ENCODE measurements at places on chromosomes 2 and 18. TPM values are rescaled to one million over a fixed set of nuclear protein-coding genes. Genes with fewer than 3 reads are reported as not detected.

GRCh38 chr18:55237660-55238059 lies 278.4 kb upstream of the CCDC68 start:
- DNase-seq, result no peak

- DNase-seq, result no peak
Measured at GRCh38 chr18:38243291-38243690, 677.7 kb upstream of the CELF4 start.

DNA sequence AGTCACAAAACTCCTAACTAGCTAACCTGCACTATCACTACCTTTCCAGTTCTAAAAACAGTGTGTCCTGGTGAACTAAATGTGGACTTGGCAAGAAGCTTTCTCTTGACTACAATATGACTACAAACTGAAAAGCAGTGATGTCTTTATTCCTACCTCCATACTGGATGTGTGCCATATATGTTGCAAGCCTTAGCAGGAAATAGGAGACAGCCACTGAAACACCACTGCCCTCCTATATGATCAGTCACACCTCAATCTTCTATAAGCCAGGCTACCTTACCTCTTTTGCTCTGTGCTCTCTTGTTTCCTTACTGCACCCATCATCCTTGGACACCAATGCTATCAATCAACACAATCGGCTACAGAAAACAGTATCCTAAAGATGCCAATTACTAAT lies 34.1 kb downstream of the SS18 start:
- DNase-seq, result no peak

GRCh38 chr2:181165199-181165868 lies 184.9 kb downstream of the UBE2E3 start:
- no peak for DNase-seq

DNA sequence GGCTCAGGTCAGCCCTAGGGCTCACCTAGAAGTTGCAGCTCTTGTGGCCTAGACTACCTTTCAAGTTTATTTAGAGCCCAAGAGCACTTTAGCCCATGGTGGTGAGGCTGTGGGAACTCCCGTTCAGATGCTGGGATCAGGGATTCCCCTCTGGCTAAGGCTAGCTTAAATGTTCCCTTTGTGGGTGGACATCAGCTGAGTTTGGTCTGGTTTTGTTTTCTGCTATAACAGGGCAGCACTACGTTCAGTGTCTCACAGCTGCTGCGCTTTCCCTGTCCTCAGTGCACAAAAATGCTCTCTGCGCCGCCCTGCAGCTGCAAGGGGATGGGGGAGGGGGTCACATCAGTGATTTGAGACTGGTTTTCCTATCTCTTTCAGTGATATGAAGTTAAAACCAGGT lies 170.5 kb upstream of the KCNJ3 start:
- DNase-seq, result no peak

- peak; percentile 45 for DNase-seq
Measured at GRCh38 chr2:66575625-66576310, 140.8 kb downstream of the MEIS1 start.

GRCh38 chr2:225456619-225457260 lies 57.2 kb downstream of the NYAP2 start:
- DNase-seq, result no peak

- no peak for DNase-seq
Measured at GRCh38 chr2:54775710-54776109, 52.2 kb downstream of the EML6 start.

- DNase-seq, result no peak
Measured at GRCh38 chr2:104768694-104769093, 85.2 kb upstream of the POU3F3 start.

The HIBCH gene
- total RNA-seq, result 28.0 TPM

The TLX2 gene
- total RNA-seq, result not detected

The MC4R gene
- total RNA-seq, result not detected

Measured in left cardiac atrium (tissue), 4 donors.